ENCODE measurements at places on chromosomes 5 and 9.

GRCh38 chr5:141306630-141307029 is 2.8 kb upstream of the SLC25A2 start:
- DNase-seq: no peak

DNA sequence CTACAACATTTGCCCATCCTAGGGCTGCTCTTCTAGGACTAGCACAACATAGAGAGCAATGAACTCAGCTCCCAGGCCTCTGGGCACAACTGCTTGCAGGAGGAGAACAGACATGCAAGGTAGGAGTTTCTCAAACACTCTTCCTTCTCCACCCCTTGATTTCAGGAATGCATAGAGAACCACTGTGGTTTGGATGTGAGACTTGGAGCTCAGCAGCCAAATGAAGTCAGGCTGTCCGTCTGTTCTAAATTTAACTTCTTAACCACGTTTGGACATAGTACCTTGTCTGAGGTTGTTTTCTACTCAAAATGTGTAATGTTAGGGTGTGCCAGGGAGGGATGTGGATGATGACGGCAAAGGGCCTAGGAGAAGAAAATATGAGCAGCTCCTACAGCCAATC is 515.1 kb upstream of the TNC start:
- no peak for DNase-seq

DNA sequence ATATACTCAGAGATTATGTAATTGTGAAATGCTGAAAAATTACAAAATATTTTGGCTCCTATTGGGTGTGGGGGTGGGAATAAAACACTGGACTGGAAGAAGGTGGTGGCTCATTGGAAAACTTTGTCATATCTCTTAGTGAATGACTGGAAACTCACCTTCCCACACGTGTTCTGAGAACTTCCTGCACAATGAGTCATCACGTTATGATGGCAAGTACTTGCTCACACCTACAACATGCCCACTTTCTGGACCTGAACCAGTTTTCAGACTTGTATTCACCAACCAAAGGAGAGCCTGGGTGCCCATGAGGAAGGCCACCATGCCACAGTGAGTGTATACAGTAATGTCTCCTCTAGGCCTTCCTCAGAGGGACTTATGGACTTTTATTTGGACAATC is 294.8 kb downstream of the ASTN2 start:
- no peak for DNase-seq

DNA sequence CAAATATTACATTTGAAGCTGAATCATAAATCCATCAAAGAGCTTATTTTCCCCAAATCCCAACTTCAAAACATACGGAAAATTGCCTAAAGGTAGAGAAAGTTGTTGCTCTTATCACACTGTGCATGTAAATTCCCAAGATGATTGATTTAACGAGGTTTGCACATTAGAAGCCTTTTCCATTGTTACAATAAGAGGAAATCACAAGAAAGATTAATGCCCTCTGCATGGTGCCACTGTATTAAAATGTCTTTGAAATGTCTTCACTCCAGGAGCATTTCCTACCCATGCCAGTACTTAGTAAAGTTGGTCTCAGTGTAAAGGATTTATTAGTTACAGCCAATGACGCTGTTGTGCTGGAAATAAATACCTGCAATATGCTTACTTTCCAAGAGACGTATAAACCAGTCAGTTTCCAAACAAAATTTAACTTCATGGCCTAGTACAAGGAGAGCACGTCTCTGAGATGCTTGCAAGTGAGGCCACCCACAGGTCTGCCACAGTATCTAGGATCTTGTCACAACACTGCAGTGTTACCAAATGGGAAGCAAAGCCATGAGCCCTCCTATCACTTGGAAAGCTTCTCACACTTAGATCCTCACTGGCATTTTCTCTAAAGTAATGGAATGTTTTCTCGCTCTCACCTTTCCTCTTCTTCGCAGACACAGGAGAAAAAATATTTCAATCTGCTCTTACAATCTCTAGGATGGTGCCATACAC is 112.4 kb downstream of the CETN3 start:
- DNase-seq: no peak

DNA sequence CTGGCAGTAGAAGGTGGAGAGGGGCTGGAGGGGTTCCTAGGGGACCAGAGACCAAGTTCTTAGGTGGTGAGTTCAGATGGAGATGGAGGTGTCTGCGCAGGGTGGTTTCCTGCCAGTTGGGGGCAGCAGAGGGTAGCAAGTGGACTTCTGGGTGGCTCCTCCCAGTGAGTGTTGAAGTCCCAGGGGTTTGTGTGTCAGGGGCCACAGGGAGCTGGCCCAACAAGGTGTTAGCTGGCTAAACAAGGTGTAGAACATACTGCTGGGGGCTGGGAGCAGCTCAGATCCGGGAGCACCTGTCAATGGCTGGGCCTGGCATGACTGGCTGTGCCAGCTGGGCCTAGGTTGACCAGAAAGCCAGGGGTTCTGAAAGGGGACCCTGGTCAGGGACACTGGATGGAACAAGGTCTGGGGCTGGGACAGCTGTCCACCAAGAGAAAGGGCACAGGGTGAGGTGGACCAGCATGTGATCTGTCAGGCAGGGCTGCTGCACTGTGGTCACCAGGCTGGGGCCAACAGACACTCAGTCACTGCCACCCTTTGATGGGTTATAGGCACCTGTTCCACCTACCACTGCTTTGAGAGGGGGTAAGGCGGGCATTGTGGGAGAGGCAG is 35.6 kb downstream of the DAB2IP start:
- DNase-seq: peak; percentile 39

- DNase-seq: no peak
Observed at GRCh38 chr9:126957687-126958053, 43.1 kb downstream of the RALGPS1 start.

GRCh38 chr5:1279443-1280151 is 15.3 kb downstream of the TERT start:
- DNase-seq: no peak

DNA sequence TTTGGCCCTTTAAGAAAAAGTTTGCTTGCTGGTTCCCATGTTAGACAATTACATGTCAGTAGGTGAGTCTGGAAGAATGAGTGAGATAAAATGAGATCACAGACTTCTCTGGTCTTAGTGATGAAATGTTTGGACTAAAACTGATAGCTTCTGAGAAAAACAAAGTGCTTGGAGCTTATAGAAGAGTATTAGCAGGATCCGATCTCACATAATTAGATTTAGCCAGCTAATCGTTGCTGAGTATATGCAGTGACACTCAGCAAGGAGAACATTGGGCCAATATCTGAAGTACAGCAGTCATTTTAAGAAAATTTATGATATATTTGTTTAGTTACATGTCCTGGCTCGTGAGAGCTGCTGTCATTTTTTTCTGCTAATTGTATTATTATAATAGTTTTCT is 135.8 kb downstream of the SNCAIP start:
- DNase-seq: no peak

DNA sequence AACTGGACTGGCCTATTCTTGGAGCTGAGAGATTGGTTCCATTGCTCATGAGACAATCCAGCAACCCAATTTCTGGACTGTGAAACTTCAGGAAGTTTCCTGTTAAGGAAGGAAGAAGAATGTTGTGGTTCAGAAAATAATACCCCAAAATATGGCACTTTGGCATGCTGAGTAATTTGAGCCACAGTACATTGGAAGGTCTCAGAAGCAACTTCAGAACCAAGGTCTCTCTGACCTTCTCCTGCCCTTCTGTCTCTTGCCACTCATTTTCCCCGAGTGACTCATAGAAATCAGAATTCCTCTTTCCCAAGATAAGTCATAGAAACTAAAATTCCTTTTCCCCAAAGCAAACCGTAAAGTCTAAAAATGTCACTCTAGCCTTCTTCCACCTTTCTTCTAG is 1366.1 kb downstream of the PTPRD start:
- DNase-seq: no peak

- no peak for DNase-seq
Observed at GRCh38 chr9:82489201-82489821, 500.7 kb downstream of the SPATA31D1 start.

DNA sequence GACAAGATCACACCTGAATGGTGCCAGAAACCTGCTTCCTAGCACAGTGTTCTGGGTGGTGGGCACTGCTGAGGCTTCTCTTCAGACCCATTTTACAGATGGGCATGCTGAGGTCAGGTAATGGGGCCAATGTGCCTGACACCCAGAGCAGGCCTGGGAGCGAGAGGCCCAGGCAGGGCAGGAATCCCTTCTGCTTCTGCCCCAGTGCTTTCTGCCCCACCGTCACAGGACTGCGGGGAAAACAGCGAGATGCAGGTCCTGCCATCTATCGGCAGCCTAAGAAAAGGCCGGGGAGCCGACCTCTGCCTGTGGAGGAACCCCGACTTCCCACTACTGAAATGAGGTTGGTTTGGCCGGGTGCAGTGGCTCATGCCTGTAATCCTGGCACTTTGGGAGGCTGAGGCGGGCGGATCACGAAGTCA is 22.8 kb upstream of the RNU6ATAC start:
- DNase-seq: no peak

DNA sequence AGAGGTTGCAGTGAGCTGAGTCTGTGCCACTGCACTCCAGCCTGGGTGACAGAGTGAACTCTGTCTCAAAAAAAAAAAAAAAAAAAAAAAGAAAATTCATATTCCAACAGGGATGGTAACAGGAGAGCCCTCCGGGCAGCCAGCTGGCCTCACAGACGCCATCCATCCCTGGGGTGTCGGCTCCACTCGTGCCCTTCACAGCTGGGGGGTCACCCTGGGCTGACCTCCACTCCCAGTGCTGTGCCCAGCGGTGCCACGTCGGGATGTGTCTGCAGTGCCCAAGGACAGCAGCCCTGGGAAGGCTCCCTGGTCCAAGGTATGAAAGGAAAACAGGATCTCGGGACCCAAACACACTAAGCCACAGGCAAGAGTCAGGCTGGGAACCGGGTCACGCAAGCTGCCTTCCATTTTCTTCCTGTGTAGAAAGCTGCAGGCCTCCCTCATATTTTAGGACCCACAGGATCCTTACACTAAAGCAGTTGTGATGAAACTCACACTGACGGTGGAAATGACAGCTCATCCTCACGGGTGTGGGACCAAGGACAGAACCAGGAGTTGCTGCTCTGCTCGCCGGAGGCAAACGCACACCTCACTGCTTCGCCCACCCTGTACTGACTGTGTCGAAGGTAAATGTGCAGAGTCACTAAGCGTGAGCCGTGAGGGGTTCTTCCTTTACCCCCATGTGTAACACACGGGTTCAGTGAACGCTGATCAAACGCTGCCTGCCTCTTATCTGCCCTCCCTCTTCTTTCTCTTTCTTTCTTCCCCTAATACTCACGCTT is 5.3 kb downstream of the SLC12A7 start:
- DNase-seq: no peak

Measured in SHP77 treated with DMSO at 0.1 percent for 48 hours (cell line).